ENCODE measurements at places on chromosomes 1 and 21.

GRCh38 chr1:232951180-232951579 is 769 bp downstream of the NTPCR start:
- DNase-seq = peak; percentile 9

DNA sequence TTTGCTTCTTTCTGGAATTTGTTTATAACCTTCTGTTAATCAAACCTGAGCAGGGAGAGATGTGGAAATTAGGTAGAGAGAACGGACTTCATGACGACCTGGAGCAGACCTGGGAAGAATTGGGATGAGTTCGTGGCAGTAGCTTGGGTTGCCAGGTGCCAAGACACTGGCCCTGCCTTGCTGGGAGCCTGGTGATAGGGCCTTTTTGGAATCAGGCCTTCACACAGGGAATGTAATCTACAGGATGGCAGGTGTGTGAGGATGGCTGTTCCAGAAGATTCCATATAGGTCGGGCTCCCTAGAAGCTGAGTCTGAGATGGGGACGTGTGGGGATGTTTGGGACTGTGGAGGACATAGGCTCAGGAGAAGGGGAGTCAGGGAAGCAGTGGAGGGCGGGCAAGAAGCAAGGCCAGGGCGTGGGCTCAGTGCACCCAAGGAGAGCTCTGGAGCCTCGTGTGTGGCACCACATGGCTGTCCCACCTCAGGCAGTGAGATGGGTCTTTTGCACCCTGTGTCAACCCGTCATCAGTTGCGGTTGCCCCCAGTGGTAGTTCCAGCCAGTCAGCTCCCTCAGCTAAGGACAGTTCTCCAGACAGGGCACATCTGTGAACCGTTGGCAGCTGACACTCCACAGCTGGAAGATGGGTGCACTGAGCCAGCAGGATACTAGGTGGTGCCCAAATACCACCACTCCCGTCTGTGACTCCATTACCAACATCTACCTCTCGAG is 395.9 kb downstream of the MATN1 start:
- DNase-seq = no peak

- DNase-seq = no peak
Measured at GRCh38 chr1:43272161-43272560, 2.4 kb downstream of the TMEM125 start.

GRCh38 chr1:942411-942821 is 16.6 kb downstream of the NOC2L start:
- DNase-seq = no peak
